ENCODE measurements at places on chromosomes 2 and 18.

DNA sequence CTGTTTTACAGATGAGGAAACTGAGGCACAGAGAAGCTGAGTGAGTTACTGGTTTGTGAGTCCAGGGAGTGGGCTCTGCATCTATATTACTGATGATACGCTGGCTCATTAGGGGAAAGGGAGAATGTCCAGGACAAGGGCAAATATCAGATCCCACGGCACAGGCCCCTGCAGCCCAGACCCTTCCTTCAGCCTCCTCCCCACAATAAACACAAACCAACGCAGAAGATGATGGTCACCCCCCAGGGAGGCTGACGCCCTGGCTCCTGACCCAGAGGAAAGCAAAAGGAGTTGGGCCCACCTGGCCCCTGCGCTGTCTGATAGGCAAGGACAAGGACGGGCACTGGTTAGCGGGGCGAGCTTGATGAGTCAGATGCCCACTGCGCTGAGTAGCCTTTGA is 47.7 kb upstream of the ZBTB7C start:
- DNase-seq: no peak

GRCh38 chr2:10499275-10499907 is 51.3 kb upstream of the ODC1 start:
- no peak for DNase-seq

- DNase-seq: no peak
Measured at GRCh38 chr2:120733238-120733932, 2.3 kb upstream of the GLI2 start.

DNA sequence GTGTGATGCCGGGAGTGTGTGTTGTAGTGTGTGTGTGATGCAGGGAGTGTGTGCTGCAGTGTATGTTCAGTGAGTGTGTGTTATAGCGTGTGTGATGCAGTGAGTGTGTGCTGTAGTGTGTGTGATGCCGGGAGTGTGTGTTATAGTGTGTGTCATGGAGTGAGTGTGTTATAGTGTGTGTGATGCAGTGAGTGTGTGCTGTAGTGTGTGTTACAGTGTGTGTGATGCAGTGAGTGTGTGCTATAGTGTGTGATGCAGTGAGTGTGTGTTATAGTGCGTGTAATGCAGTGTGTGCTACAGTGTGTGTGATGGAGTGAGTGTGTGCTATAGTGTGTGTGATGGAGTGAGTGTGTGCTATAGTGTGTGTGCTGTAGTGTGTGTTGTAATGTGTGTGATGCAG is 182.1 kb upstream of the SOX11 start:
- DNase-seq: no peak

DNA sequence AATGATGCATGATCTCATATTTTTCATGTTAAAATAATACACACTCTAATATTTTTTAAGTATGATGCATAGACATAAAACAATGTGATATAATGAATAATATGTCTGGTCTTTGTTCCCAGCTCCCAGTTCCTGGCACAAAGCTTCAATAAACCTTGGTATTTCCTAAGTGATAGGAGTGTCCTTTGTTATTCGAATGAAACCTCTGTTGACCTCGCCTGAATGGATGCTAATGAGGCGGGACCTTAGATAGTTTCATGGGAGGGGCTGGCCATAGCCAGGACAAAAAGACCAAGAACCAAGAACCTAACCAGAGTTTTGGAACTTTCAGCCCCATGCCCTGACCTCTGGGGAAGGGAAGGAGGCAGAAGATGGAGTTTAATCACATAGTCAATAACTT is 257.7 kb upstream of the COPS8 start:
- no peak for DNase-seq

GRCh38 chr18:2425426-2426317 is 145.6 kb downstream of the METTL4 start:
- no peak for DNase-seq

DNA sequence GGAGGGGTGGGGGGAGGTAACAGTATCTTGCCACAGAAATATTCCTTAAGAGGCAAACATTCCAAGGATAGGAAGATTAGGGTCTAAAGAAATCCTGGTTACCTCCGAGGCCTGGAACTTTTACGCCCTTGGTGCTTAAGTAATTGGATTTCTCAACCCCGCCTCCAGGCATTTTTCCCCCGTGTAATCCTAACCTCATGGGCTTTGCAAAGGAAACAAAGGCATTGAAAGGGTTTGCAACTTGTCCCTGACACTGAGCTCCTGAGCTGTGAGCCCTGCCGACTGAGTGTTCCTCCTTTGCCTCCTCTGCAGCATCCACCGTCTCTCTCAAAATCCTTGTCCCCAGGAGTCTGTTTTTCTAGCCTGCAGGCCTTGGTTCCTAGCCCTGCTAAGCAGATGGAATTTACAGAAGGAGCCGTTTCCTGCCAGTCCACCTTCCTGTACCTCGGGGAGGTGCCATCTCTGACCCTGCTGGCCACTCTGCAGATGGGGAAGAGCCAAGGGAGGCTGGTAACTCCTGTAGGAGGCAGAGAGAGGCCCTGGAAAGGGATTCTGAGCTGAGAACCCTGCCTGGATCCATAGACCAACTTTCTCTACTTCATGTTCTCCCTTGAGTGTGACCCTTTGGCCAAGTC is 24.2 kb downstream of the TET3 start:
- no peak for DNase-seq

- no peak for DNase-seq
Measured at GRCh38 chr18:80106482-80107051, 2.5 kb upstream of the ADNP2 start.

DNA sequence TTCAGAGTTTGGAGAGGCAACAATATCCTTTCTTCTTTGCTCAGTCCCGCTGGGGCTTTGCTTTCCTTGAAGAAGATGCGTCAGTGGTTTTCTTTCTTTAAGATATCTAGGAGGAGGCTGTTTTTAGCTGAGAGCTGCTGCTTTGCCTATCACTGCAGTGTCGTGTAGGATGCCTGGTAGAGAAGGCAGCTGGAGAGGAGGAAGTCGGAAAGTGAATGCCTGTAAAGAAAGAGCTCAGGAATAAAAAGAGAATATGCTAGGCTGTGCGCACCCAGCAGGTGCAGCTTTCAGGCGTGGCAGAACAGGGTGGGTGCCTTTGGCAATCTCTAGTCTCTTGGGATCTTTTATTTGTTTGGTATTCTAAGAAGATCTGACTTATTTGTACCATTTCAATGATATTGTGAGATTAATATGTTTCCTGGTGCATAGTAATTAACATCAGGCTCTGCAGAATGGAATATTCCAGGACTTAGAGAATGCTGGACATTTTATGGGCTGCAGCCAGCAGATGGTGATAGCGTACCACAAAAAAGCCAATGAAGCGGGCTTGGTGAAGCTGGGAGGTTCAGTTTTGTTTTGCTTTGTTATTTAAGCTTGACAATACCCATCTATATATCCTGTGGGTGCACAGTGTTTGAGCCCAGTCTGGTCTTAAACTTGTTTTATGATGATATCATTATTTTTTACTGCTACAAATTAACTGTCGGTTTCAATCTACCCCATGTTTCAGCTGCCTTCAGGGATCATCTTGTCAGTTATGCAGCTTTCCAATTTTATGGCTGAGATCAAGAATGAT is 34.9 kb downstream of the CAVIN2 start:
- peak; percentile 89 for DNase-seq

- DNase-seq: no peak
Measured at GRCh38 chr18:30870466-30870865, 172.1 kb downstream of the DSC3 start.

GRCh38 chr2:190582736-190583506 is 48.4 kb upstream of the NEMP2 start:
- no peak for DNase-seq

DNA sequence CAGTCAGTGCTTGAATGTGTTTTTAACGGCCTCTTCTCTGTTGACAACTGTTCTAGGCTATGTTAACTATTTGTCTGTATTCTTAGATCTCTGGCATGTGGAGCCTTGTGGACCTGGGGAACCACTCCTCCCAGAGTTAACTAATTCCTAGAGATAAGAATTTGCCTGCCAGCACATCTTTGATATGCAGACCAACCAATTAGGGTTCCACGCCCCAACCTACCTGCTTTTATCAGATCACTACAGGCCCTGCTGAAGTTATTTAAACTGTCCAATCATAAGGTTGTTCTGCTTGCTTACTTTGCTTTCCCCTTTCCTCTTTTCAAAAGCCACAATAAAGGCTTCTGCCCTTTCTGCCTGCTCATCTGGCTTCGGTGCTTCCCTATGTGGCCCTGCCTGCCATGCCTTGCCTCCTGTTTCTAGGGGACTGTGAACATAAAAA is 8.5 kb upstream of the CYBRD1 start:
- peak; percentile 65 for DNase-seq

DNA sequence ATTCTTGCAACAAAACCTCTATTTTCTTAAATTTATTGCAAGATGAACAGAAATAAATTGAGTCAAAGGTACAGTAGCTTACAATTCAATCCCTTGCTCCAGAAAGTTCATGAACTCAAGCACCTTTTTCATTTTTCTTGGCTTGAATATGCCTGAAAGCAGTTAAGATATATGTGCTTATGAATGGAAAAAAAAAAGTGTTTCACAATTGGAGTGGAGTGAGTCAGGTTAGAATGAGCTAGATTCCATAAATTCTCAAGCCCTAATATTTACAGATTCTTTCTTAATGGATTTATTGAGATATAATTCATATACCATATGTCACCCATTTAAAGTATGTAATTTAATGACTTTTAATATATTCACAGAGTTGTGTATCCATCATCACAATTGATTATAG is 39.6 kb upstream of the NEMP2 start:
- no peak for DNase-seq

DNA sequence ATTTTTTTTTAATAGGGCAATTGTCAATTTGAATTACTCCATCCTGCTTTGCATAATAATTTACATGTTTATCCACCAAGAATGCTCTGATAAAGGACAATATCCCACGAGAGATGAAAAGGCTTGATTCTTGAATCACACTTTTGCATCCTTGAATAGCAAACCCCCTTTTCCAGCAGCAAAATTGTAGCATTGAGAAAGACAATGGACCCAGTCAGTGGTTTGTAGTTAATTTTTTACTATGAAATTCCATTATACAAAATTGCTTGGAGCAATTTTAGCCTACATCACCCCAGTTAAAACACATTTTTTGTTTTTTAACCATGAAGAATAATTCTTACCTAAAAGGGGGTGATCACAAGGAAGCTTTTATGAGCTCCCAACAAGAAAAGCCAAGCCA is 255.1 kb downstream of the RND3 start:
- no peak for DNase-seq

DNA sequence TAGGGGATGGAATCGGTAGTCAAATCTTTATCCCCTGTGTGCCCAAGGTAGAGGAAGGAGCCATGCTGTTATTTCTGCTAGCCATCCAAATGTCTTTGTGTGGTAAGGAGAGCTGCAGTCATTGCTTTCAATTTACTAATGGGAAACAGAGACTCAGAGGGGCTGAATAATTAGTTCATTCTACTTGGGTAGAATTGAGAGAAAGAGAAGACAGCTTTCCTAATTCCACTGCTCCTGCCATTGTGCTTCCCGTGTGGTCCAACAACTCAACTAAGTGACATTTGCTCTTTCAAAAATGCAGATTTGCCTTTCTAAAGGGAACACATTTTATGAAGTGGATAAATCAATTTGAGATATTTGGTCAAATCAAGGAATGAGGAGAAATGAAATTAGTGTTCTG is 136.1 kb downstream of the AQP4 start:
- no peak for DNase-seq

- no peak for DNase-seq
Measured at GRCh38 chr2:22449696-22450095, 935.3 kb upstream of the KLHL29 start.

GRCh38 chr2:155708071-155708470 is 624.5 kb downstream of the NR4A2 start:
- no peak for DNase-seq

DNA sequence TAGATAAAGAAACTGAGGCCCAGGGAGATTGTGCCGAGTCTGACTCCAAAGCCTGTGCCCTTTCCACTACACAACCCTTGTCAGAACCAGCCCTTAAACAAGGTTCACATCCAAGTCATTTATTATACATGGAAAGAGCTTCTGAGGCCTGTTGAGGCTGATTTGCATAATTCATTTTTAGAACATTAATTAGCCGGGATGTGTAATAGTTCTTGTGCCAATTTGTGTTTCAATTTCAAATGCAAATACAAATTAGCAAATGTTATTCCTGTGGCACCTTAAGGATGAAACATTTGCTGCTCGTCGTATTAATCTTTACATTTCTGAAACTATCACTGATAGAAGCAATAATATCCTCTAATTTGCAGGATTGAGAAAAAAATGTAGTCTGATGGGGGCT is 174.9 kb downstream of the MYCN start:
- DNase-seq: no peak

GRCh38 chr2:101882769-101883307 is 108.9 kb upstream of the IL1R2 start:
- DNase-seq: no peak

GRCh38 chr18:8814206-8814605 is 108.8 kb downstream of the MTCL1 start:
- DNase-seq: no peak

All from Kasumi-1 (cell line).